Endothelial cell of coronary artery (primary cell): ENCODE measurements at places on chromosomes 5 and 9. TPM values are rescaled to one million over a fixed set of nuclear protein-coding genes. Genes with fewer than 3 reads are reported as not detected.

The FBP1 gene
- 0.38 and 2.5 TPM in 2 replicates for total RNA-seq

The PIK3R1 gene
- 20.6 and 38.2 TPM in 2 replicates for total RNA-seq

The PPP1R26 gene
- 14.8 and 19.1 TPM in 2 replicates for total RNA-seq

The DNM1 gene
- total RNA-seq = 0.27 and 2.9 TPM in 2 replicates

The SPATA31A1 gene
- not detected in 2 replicates for total RNA-seq

The FGF18 gene
- total RNA-seq = 0.09 TPM in 1 of 2 replicates, not detected in the other

The BARHL1 gene
- total RNA-seq = not detected in 2 replicates

The AJM1 gene
- total RNA-seq = 0.45 and 2.2 TPM in 2 replicates

The FGFR4 gene
- total RNA-seq = 0.09 and 0.36 TPM in 2 replicates

The TAF11L5 gene
- not detected in 2 replicates for total RNA-seq

The IL5 gene
- total RNA-seq = not detected in 2 replicates

The FGF1 gene
- 0.09 and 0.85 TPM in 2 replicates for total RNA-seq

The GDF9 gene
- under 0.01 and 0.09 TPM in 2 replicates for total RNA-seq

The SMIM32 gene
- not detected in 2 replicates for total RNA-seq

The PHF24 gene
- not detected in 2 replicates for total RNA-seq

The CNOT6 gene
- total RNA-seq = 14.5 and 15.8 TPM in 2 replicates

The GPR21 gene
- 0.90 and 1.8 TPM in 2 replicates for total RNA-seq

The SMIM33 gene
- total RNA-seq = not detected in 2 replicates

The TXNDC8 gene
- not detected in 2 replicates for total RNA-seq

The SLC22A4 gene
- 3.7 and 7.9 TPM in 2 replicates for total RNA-seq

The MAMDC2 gene
- total RNA-seq = 3.0 and 10.2 TPM in 2 replicates

The TMC1 gene
- total RNA-seq = 2.1 and 5.8 TPM in 2 replicates

The FOXD4L5 gene
- 0.09 TPM in 2 replicates for total RNA-seq

The CXCL14 gene
- total RNA-seq = not detected in 2 replicates

The PKD2L2 gene
- not detected in 2 replicates for total RNA-seq

The DNAJA1 gene
- 144 and 164 TPM in 2 replicates for total RNA-seq

The RCL1 gene
- 15.9 and 17.1 TPM in 2 replicates for total RNA-seq
